Activated T-helper 1 cell treated with anti-CD3 and anti-CD28 coated beads, Interleukin-2, amount 50 U/mL, for 16 hours (primary cell): ENCODE measurements at places on chromosomes 7 and 10.

DNA sequence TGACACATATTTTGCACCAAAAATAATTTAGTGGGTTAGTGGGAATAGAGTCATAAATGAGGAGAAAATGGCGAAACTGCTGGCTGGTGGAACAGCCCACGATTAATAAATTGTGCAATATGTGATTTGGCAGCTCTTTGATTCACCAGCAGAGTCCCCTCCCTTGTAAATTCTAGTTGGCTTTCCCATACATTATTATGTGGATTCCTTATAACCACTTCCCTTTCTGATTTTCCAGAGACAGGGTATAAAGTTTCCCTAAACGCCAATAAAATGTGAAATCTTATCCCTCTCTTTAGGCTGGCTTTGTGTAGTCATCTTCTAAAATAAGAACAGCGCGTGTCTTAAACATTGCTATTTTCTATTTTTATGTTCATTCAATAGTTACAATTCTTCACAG is 149.4 kb upstream of the FERD3L start:
- no peak for DNase-seq

- no peak for DNase-seq
These were observed 373.3 kb downstream of the IPMK start for GRCh38 chr10:57894361-57894760.

DNA sequence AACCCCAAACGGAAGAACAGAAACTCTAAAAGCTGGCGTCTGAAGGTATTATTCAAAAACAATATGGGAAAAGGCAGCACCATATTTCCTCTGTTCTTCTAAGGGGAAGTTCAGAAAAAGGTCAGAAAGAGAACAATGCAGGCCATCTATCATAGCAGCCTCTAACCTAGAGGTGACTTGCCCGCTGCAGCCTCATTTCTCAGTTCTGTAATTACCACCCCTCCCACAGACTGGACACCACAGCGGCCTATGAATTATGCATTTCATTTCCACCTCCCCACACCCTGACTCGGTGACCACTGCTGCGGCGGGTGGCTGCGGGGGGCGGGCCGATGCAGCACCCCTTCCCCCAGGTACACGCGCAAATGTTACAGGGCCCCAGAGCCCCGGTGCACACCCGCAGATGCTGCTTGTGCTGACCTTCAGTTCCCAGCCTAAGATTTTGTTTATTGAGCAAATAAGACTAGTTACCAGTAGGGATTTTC is 125.5 kb downstream of the CLEC2L start:
- DNase-seq, result no peak

DNA sequence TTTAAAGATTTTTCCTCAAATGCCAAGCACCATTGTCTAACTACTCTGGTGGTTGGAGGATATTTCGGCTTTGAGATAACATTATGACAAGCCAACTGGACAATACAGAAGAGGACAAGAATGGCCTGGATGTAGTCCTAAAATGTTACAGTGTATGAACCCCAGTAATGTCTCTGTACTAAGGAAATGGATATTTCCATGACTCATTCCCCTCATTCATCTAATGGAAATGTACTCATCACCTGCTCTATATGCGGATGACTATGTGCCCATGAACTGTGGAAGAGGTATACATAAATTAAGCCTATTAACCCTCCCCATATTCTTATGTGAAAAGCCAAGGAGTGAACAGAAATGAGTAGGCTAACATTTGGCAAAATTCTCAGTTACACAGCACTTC is 207.9 kb downstream of the CACNA2D1 start:
- DNase-seq, result no peak

GRCh38 chr7:95951531-95951930 is 179.2 kb downstream of the DYNC1I1 start:
- DNase-seq, result no peak

DNA sequence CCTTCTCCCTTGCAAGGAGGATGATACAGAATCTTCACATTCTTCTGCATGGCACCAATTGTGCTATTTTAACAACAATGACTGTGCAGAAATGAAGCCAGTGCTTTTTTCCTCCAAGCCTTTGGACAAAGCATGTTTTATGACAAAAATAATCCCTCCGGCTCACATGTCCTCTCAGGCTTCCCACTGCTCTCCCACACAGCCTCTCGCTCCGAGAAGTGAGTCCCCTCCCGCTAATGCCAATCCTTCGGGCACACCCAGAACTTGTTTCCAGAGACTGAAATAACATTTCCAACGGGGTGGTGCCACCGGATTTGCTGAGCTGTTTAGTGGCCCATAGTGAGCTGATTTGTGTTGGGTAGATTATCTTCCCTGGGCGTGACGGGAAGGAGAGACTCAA is 35.8 kb downstream of the RBM17 start:
- DNase-seq, result no peak

DNA sequence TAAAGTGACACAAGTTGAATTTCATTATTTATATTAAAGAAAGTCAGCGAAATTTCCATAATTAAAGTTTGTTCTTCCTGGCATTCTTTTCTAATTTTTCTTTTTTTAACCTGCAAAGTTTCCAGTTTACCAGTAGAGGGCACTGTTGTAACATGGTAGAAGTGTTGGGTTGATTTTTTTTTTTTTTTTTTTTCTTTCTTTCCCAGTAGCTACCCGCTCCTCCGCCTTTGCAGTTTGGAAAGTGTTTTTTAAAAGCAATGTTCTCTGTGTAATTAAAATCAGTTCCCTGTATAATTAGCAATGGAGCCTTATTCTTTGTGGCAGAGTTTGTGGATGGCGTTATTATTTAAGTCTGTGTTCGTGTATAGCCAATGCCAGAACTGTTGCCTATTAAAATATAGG is 53.7 kb downstream of the TAF3 start:
- DNase-seq, result no peak

DNA sequence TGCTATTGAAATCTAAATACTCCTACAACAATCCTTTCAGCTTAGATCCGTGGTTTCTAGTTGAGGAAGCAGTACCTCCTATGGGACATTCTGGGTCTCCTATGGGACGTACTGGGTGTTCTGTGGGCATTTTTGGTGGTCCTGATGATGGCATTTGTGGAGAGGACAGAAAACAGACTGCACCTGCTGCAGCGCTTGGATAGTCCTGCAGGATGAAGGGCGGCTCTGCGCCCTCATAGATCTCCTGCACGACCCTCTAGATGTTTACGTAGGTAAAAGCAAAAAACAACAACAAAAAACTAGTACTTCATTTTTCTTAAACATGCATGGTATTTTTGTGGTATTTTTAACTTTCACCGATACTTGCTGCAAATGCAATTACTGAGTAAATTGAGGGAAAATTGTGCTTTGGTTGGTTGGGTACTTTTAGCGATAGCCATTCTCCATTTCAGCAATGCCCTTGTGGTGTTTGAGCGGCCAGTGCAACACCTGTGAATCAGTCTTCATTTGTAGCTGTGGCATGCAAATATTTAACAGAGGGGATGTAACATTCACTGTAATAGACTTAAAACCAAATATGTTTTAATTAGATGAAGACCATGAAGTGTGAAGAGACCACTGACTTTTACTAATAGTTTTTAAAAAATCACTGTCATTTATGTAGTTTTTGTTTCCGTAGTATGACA is 461.2 kb downstream of the SDK1 start:
- no peak for DNase-seq

- no peak for DNase-seq
These were observed 284.7 kb upstream of the AKR1E2 start for GRCh38 chr10:4541292-4541691.

- peak; percentile 49 for DNase-seq
These were observed 22.7 kb downstream of the AP5Z1 start for GRCh38 chr7:4797858-4798705.

- DNase-seq, result no peak
These were observed 173.5 kb downstream of the SEMA3E start for GRCh38 chr7:83475420-83475819.
